Liver (tissue), 10 donors: ENCODE measurements at places on chromosomes 3 and 15.

DNA sequence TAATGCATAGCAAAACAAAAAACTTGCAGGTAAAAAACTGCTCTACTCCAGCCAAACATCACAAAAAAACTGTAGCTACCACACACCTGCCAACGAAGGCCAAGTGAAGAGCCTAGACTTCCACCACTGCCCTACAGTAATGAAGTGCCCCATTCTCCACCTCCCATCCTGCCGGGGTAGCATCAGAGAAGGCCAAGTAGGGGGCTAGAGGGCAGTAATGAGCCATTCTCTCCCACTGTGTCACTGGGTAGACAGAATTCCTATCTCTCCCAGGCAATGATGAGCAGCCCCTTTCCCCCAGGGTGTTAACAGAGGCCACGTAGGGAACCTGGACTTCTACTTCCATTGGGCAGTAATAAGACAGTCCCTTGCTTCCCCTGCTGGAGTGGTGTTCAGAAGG is 9.5 kb downstream of the SEC22C start:
- peak; percentile 56 for DNase-seq
- H3K36me3 ChIP-seq: peaks cover 1% of the 10 kb centered on the region
- no peaks in the 10 kb centered on the region for H3K27me3 ChIP-seq
- H3K4me1 ChIP-seq: no peaks in the 10 kb centered on the region
- H3K4me3 ChIP-seq: no peak overlapping the region

GRCh38 chr15:86213420-86213819 is 133.7 kb downstream of the AGBL1 start:
- no peaks in the 10 kb centered on the region for H3K36me3 ChIP-seq
- H3K27ac ChIP-seq: no peak overlapping the region
- no peaks in the 10 kb centered on the region for H3K27me3 ChIP-seq
- H3K4me1 ChIP-seq: no peaks in the 10 kb centered on the region
- no peak for DNase-seq

GRCh38 chr3:39241561-39241960 is 38.3 kb downstream of the CX3CR1 start:
- H3K4me1 ChIP-seq: no peaks in the 10 kb centered on the region
- no peaks in the 10 kb centered on the region for H3K27me3 ChIP-seq
- no peaks in the 10 kb centered on the region for H3K36me3 ChIP-seq
- H3K27ac ChIP-seq: no peak overlapping the region
- no peak for DNase-seq
- H3K4me3 ChIP-seq: no peak overlapping the region

GRCh38 chr3:137438561-137438960 is 325.6 kb upstream of the SOX14 start:
- no peak overlapping the region for H3K27ac ChIP-seq
- no peak overlapping the region for H3K4me3 ChIP-seq
- H3K36me3 ChIP-seq: no peaks in the 10 kb centered on the region
- no peaks in the 10 kb centered on the region for H3K4me1 ChIP-seq
- H3K27me3 ChIP-seq: no peaks in the 10 kb centered on the region

- no peak for DNase-seq
- H3K4me1 ChIP-seq: no peaks in the 10 kb centered on the region
- no peak overlapping the region for H3K4me3 ChIP-seq
- H3K36me3 ChIP-seq: peaks cover 13% of the 10 kb centered on the region
- H3K27me3 ChIP-seq: no peaks in the 10 kb centered on the region
These were observed 9.6 kb downstream of the CLDND1 start for GRCh38 chr3:98513091-98513511.

DNA sequence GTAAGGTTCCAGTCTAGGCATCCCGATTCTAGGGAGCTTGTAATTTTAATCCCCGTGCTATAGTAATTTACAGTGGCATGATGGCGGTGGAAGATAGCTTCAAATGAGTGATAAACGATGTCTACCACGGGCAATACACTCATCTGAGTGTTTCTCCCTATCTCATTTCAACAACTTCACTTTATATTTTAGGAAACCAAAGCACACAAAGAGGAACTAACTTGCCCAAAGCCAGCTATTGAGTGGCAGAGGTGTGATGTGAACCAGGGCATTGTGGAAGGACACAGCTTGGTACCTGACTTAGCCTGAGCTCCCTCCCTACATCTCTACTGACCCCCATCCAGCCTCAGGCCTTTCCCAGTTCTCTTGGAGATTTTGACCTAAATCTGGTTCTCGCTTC is 16.9 kb upstream of the FILIP1L start:
- H3K36me3 ChIP-seq: no peaks in the 10 kb centered on the region
- H3K4me1 ChIP-seq: no peaks in the 10 kb centered on the region
- no peaks in the 10 kb centered on the region for H3K27me3 ChIP-seq
- no peak overlapping the region for H3K4me3 ChIP-seq
- H3K27ac ChIP-seq: no peak overlapping the region

- no peaks in the 10 kb centered on the region for H3K27me3 ChIP-seq
- H3K4me3 ChIP-seq: no peak overlapping the region
- H3K4me1 ChIP-seq: no peaks in the 10 kb centered on the region
- H3K36me3 ChIP-seq: peaks cover 5% of the 10 kb centered on the region
These were observed 14.0 kb downstream of the PBRM1 start for GRCh38 chr3:52671676-52672075.

DNA sequence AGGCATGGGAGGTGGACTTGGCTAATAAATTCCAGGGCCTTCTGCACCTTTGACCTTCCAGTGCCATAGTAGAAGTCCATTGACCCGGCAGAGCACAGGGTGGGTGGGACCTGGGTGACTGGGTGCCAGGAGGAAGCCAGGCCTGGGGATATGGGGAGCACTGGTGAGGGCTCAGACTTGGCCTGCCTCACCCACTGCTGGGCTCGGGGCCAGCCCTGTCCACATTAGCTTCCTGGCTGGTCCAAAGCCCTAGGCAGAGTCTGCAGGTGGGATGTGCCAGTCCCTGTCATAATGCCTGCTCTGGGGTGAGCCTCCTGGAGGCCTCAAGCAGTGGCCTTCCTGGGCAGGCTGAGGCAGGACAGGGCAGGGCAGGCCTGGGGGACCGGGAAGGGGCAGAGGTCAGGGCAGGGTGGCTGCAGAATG is 38.1 kb upstream of the CHRNB4 start:
- no peaks in the 10 kb centered on the region for H3K27me3 ChIP-seq
- peaks cover 4% of the 10 kb centered on the region for H3K4me1 ChIP-seq
